Stimulated activated CD8-positive, alpha-beta memory T cell treated with anti-CD3 and anti-CD28 coated beads, Interleukin-15, amount 100 ng/mL, for 24 hours (primary cell): ENCODE measurements at places on chromosomes 6 and 20.

GRCh38 chr6:57195457-57195856 lies 23.3 kb downstream of the BAG2 start:
- no peak for DNase-seq

DNA sequence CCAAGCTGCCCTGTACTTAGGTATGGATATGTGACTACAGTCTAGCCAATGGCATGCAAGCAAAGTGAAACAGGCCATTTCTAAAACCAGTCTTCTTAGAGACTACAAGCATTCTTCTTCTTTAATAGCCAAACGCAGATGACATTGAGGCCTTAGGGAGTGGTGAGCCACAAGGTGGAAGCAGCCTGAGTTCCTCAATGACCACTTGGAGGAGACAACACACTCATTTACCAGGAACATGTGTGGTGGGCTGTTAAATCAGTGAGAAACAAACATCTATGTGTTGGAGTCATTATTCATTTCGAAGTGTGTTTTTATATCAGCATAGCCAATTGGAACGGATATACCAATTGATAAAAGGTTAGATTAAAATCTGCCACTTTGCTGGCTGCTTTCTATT lies 122.0 kb downstream of the GFRAL start:
- DNase-seq, result no peak

DNA sequence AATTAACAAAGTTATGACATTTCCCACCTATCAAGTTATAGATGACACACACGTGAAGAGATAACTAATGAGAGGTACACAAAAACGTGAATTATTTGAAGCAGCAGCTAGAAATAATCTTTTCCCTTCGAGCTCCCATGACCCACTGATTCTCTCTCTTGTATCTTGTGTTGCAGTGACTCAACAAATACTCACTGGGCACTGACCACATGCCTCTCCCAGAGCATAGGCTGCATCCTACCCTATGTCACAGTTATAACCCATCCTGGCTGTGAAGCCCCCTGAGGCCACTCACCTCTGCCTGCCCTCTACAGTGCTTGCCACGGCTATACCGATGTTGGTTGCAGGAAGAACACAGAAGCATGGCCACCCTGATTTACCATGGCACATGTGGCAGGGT lies 91.8 kb downstream of the INSM1 start:
- no peak for DNase-seq

DNA sequence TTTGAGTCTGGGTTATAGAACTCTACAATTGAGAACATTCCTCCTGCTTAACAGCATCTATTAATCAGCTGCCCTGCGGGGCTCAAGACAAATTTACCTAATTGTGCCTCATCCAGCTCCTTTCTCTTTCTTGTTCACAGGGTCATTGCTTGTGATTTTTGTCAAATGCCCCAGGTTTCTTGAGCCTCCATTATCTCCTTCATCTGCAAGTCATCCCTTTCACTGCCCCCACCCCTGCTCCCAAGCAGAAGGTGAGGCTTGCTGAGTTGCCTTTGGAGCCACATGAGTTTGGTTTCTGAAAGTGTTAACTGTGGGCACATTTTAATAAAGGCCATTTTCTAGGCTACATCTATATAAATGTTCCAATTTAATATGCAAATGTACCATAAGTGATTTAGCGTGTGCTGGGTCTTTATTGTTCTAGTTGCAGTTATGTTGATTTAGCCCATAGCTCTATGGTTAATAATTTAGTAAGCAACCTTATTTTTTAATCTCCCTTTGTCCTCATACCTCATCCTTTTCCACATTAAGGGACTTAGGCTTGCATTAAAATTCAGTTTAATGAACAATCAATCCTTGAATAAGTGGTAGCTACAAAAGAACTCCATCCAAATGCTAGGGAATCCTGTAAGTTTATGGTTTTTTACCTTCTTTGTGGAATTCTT lies 56.1 kb downstream of the VSTM2L start:
- no peak for DNase-seq

DNA sequence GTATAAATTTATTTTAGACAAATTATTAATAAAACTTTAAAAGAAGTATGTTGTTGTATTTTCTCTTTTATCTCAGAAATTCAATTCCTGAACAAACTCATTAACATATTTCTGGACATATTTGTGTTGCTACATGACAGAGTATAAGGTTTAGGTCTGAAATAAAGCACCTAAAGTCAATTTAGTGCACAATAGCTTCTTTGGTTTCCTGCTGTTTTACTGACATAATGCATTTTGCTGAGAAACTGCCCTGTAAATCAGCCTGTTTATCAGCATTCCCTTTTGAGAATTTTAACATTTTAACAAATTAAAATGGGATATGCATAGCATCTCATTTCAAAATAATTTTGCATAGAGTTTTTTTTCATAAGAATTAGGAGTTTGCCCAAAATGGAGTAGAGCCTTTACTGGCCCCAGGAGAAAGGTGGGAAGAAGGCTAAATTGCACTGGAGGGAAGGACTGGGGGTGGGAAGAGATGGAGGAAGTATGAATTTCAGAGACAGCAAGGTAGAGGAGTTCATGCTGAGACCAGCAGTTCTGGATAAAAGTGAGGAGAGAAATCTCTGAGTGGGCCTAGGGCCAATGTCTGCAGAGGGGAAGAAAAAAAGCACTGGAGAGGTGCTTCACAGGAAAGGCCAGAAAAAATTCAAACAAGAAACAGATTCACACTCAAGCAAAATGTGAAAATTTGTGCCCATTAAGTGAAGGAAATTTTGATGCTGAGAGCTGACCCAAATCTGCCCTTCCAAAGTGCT lies 324.2 kb upstream of the HSF2 start:
- no peak for DNase-seq

DNA sequence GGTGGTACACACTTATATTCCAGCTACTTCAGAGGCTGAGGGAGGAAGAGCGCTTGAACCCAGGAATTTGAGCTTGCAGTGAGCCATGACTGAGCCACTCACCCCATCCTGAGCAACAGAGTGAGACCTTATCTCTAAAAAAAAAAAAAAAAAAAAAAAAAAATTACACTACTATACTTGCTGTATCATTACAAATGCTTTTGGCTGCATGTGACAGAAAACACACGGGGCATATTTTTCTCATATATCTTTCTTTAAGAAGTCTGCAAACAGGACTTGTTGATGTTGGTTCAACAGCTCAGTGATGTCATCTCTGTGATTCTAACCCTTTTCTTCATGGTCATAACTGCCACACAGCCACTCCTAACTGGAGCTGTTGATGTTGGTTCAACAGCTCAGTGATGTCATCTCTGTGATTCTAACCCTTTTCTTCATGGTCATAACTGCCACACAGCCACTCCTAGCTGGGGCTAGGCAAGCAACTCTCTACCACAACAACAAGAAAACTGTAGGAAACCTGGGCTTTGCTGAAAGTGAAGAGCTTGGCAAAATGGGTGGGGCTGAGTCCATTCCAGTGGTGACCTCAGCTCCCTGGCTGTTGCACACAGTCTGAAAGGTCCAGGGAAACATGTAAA lies 19.8 kb downstream of the MTFR2 start:
- DNase-seq, result no peak

DNA sequence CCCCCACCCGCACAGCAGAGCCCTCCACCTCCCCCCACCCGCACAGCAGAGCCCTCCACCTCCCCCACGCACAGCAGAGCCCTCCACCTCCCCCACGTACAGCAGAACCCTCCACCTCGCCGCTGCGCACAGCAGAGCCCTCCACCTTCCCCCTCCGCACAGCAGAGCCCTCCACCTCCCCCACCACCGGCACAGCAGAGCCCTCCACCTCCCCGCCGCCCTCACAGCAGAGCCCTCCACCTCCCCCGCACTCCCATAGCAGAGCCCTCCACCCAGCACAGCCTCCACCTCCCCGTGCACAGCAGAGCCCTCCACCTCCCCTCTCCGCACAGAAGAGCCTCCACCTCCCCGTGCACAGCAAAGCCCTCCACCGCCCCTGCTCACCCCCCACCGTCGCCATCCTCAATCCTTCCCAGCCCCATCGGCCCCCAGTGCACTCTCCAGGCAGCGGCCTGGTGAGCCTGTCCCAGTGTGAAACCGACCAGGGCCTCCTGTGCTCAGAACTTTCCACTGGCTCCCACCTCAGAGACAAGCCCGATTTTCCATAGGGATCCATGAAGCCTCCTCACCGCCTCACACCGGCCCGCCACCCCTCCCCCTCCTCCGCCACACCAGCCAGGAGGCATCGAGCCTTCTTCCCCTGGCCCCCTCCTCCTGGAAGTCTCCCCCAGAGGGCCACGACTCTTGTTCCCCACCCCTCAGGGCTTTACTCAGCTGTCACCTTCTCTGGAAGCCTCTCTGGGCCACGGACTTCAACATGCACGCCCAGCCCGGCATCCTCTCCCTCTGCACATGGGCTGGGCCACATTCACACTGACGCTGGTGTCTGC lies 347.1 kb downstream of the ZFAND3 start:
- DNase-seq, result no peak

GRCh38 chr6:88220493-88220892 lies 54.3 kb upstream of the CNR1 start:
- DNase-seq, result no peak

- no peak for DNase-seq
Measured at GRCh38 chr6:20404641-20405032, 3.0 kb downstream of the E2F3 start.

DNA sequence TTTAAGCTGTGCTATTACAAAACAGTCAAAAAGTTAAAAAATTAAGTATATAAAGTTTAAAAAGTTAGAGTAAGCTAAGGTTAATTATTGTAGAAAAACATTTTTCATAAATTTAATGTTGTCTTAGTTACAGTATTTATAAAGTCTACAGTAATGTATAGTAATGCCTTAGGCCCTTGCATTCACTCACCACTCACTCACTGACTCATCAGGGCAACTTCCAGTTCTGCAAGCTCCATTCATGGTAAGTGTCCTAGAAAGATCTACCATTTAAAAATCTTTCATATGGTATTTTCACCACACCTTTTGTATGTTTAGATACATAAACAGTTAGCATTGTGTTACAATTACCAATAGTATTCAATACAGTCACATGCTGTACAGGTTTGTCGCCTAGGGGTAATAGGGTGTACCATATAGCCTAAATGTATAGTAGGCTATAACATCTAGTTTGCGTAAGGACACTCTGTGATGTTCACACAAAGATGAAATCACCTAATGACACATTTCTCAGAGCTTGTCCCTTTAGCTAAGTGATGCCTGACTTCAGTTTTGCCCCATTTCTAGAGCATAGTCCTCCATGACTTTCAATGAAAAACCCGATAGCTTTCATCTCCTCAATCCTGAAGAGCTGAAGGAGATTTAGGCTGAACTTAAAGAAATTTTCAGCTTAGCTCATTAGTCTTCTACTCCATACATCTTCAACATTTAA lies 14.9 kb upstream of the HLA-DRA start:
- DNase-seq, result no peak

- DNase-seq, result no peak
Measured at GRCh38 chr6:53441761-53442160, 93.0 kb upstream of the ELOVL5 start.

DNA sequence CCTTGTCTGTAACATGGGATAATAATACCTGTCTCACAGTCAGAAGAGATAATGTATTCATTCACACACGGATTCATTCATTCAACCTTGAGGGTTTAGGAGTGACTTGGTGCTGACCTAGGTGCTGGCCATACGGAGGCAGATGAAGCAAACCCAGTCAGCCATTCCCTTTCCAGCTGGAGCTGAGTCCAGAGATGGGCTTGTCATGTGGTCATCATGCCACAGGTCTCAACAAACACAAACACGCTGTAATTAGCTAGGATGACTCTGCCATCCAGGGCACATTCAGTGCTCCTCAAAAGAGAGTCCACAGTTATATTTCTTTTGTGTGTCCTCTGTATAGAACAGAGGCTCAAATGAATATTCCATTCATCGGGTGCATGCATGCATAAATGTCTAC lies 19.5 kb upstream of the PRELID3B start:
- no peak for DNase-seq

GRCh38 chr6:11536795-11537194 lies 754 bp upstream of the TMEM170B start:
- DNase-seq, result no peak

- DNase-seq, result no peak
Measured at GRCh38 chr6:92201618-92202017, 1217.7 kb downstream of the EPHA7 start.

DNA sequence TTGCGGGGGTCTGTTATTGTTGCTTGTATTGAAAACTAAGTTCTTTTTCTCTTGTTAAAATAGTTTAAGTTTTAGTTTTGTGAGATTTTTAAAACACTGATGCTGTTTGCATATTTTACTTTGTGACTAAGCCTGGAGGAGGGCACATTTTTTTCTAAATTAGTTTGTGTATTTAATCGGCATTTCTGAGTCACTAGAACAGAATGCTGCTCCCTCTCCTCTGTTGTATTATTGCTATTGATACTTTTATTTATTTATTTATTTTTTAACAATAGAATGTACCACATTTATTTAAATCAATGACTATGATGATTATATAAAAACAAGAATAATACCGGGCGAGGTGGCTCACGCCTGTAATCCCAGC lies 5.1 kb upstream of the FAM50B start:
- DNase-seq, result no peak

DNA sequence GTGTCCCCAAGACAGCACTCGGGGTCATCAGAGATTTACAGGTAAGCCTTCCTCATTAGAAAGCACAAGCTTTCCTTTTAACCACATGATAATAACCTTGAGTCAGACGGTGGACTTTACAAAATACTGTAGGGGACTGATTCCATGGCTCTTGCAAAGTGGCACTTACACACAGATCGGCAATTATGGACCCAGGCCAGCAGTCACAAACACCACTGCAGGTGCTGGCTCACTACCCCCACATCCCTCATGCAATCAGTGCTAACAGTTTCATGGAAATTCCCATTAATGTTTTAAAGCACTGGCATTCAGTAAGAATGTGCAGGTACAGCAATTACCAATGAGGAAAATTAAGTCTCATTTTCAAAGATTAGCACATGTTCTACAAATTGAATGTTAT lies 516.5 kb downstream of the PRKN start:
- DNase-seq, result no peak

DNA sequence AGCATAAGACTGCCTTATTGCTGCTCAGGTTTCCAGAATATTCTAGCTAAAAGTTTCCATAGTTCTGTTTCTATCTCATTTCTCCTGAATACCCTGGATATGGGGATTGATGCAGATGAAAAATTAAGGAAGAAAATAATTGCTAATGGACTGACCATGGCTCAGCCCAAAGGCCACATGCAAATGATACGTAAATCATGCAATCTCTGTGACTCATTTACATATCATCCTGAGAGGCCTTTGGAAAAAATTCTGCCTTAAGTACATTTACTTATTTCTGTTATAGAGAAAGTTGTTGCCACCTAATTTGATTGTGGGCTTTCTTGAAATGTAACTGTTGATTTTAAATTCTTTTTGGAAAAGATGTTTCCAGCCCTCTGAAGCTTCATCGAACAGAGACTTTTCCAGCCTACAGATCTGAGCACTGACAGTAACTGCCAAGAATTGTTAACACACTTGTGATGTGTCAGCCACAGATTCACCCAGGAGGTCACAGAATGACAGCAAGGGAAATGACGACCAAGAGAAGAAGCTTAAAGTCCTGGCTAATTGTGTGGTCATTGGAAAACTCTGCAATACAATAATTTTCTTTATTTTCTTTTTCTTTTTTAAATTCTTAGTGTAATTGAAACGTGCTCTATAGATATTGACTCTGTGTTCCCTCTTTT lies 174.8 kb downstream of the DOK5 start:
- no peak for DNase-seq

GRCh38 chr6:132287101-132287500 lies 114.2 kb downstream of the MOXD1 start:
- no peak for DNase-seq
